NCI-H1092 (cell line): ENCODE measurements at places on chromosomes 2 and 18.

GRCh38 chr2:20122864-20123263, 71.4 kb upstream of the LAPTM4A start:
- no peak for DNase-seq

DNA sequence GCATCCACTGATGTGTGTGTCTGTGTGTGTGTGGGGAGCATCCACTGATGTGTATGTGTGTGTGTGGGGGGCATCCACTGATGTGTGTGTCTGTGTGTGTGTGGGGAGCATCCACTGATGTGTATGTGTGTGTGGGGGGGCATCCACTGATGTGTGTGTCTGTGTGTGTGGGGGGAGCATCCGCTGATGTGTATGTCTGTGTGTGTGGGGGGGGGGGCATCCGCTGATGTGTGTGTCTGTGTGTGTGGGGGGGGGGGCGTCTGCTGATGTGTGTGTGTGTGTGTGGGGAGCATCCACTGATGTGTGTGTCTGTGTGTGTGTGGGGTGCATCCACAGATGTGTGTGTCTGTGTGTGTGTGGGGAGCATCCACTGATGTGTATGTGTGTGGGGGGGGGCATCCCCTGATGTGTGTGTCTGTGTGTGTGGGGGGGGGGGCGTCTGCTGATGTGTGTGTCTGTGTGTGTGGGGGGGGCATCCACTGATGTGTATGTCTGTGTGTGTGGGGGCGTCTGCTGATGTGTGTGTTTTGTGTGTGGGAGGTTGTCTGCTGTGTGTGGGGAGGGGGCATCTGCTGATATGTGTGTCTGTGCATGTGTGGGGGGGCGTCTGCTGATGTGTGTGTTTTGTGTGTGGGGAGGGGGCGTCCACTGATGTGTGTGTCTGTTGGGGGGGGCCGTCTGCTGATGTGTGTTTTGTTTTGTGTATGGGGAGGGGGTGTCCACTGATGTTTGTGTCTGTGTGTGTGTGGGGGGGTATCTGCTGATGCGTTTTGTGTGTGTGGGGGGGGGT, 125.9 kb downstream of the NFATC1 start:
- no peak for DNase-seq

DNA sequence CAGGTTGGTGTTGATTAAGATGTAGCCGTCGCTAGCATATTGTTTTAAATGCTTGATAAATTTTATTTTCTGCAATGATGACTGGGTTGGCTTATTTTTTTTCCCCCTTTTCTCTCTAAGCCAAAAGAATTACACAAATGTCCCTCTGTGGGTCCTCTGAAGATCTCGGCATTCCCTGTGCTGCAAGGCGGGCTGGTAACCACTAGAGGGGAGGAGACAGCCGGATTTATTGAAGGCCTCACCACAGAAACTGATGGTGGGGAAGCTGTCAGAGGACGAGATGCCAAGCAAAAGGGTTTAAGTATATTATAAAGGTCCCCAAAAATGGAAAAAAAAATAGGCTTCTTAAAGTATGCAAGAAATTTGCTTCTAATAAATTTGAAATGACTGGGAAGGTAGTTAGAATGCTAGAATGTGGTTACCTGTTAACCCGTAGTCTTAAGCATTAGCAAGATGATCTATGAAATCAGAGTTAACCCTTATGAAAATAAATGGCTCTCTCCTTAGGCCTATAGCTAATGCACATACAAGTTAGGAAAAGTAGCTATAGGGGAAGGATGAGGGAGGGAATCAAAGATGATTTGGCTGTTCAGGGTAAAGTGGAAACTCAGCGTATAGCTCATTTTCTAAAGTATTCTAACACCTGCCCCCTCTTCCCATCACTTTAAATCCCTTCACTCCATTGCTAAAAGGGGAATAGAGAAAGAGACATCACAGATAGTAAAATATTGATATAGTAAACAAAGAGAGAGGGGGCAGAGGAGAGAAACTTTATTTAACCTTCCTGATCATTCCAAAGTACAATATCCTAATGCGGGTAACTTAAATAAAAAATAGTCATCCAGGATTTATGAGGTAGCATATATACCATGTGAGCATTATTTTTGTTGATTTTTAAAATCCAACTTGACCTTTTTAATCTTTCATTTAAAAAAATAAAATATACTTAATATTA, 894.5 kb upstream of the POU3F3 start:
- DNase-seq: peak; percentile 30

DNA sequence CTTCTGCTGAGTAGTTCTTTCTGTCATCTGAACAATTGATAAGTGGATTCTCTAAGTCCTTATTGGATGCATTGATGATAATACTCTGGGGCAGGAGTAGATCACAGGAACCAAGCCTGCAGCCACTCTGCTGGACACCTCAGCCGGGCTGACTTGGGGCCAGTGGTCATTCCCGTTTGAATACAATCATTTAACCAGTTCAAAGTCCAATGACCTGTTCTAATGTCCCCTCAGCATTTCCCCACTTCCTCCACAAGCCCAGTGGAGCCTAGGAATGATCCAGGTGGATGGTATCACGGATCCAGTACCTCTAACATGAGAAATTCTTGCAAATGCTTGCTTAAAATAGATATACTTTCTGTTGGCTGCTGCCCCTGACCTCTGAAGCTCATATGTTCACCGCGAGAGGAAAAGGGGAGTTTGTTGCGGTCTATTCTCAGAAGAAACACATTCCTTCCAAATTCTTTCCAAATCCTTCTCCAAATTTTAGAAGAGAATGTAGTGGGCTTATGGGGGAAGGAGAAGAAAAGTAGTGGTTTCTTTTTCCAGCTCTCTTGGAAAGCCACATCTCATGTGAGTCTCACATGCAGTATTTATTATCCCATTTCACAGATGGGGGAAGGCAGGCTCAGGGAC, 170.9 kb downstream of the INHBB start:
- no peak for DNase-seq

DNA sequence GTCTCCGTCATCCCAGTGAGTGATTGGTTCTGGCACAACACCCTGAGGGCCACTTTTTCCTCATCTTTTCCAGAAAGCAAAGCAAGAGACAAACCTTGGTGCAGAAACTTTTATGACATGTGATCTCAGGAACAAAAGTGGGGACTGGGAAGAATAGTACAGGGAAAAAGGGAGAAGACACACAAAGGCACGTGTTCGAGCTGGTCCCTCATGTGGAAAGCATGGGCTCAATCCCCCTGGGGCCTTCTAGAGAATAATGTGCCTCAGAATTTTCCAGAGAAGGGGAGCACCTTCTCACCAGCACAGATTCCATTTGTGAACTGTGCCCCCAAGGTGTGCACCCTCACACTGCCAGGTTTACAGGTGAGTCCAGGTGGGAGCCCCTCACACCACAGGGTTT, 312.6 kb downstream of the FBXO15 start:
- no peak for DNase-seq

DNA sequence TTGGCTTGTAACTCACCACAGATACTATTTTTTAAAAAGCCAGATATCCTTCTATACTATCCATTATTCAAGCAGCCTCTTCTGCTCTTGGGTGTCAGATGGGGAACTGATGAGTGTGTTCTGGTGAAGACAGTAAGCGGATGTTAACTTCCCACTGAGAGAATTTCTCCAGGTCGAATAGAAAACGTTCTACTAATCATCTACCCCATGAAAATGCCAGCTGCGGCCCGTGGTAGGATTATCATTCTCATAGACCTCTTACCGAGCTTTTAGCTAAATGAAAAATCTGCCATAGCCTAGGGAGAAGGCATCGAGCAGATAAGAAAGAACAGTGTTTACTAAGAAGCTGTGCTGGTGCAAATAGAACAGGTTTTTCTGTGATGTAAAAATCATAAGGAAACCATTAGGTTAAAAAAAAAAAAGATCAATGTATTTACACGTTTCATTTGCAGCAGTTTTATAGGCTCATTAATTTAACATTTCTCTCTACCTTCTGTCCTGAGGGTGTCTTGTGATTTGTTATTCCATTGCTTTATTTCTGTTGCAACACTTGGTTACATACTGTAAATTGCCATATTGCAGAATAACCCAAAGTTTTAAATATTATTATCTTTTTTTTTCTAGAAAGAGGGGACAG, 1521.5 kb upstream of the ZEB2 start:
- no peak for DNase-seq

DNA sequence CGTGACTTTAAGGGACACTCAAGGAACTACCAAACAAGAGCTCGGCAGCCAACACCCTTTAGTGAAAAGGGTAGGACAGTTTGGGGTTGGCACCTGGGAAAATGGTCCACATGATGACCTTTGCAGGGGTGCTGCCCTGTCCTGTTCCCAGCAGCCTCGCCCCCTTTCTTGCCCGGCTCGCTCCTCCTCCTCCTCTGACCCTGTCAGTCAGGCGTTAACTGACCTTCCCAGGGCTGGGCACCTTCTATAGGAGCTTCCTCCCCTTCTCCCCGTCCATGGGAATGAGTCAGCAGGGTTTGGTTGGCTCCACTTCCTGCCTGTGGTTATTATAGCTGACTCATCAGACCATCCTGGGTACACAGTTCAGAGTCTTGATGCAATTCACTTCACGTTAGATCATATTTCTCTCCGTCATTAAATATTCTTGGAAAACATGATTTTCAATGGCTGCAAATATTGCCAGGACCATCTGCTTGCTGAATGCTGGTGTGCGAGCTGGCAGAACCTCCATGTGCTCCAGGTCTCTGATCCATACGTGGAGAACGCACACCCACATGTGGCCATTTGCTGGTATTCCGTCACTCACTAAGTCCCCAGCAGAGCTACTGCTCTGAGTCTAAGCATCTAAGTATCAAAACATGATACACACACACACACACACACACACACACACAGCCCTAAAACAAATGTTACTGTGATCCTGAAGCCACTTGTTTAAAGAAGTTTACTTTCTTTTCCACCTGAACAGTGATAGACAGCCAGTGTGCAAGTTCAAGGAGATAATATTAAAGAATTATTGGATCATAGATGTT, 185.0 kb downstream of the ANAPC1 start:
- no peak for DNase-seq

GRCh38 chr2:121887513-121888188, 132.2 kb downstream of the TSN start:
- no peak for DNase-seq

DNA sequence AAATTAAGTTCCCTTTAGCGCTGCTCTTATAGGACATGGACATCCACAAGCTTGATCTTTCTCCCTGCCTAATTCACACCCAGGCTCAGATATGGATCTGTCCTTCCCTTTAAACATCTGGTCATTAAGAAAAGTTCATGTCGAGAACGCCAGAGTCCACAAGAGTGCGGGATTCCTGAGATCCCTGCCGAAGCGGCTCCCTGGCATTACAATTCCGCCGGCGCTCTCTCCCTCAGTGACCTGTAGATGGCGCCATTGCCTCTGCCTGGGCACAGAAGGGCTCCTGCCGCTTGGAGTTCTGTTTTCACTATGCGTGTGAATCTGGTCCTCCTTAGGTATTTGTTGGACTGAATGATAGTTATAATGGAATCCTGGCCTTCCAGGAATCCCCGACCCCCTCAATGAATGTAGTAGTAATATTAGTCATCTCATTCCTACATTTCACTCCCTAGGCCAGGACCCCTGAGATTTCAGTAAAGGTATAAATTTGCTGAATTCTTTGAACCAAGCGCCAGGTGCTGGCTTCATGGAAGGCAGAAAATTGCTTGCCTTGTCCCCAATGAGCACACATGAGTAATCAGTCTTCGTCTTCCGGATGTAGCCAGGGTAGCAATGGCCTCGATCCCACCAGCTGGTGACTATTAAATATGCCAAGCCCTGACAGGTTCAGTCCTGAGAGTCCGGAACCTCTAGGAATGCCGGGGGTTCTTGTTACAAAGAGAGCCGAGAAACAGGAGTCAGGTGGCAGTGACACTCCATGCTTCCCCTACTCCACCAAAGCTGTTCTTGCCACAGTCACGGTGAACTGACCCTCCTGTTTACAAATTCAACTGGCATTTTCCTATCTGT, 26.4 kb upstream of the CD207 start:
- peak; percentile 34 for DNase-seq

DNA sequence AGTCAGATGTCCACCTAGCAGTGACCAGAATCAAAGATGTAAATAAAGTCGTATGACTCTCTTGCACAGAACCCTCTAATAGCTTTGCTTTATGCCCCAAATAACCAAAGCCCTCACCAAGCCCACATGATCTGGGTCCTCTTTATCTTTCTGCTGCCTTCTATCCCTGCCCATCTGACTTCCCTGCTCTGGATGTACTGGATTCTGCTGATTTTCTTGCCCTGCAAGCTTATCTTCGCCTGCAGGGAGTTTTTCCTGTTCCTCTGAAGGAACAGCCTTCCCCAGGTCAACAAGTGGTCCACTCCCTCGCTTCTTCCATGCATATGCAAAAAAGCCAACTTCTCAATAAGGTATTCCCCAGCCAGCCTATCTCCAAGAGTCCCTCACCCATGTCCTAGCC, 18.7 kb downstream of the IL36B start:
- DNase-seq: no peak

- DNase-seq: no peak
Measured at GRCh38 chr18:8097399-8097798, 511.8 kb upstream of the RAB12 start.

- no peak for DNase-seq
Measured at GRCh38 chr2:128488434-128488833, 169.8 kb upstream of the HS6ST1 start.

- DNase-seq: no peak
Measured at GRCh38 chr2:204015118-204015843, 78.7 kb downstream of the ICOS start.

- DNase-seq: no peak
Measured at GRCh38 chr2:121575800-121576199, 45.1 kb downstream of the RNU4ATAC start.

DNA sequence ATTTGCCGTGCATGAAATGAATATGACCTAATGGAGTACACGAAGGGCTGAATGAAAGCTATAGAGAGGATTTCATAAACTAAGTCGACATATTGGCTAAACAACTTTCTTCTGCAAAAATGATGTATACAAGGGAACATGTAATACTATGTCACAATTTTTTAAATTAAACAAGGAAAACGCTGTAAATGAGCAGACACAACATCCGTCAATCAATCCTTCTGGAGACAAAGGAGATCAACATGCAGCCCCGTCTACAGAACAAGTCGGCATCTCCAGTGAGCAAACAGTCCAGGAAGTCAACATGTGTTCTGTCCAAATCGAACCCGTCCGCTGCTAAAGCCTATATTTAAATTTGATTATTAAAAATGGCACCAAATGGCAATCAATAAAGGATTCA, 180.8 kb downstream of the TCF4 start:
- DNase-seq: peak; percentile 33

DNA sequence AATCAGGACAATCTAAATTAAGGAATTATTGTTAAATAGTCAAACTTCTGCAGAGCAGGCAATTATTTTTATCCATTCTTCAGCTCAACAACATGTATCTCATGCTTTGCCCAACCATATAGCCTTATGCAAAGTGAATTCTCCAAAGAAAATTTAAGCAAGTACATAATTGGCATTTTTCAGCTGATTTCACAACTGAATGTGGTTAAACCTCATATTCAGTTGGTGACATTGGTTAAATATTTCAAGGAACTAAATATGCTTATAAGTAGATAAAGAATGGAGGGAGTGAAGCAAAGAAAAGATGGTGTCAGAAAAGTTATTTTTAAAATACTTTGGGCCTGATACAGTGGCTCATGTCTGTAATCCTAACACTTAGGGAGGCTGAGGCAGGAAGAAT, 816.2 kb downstream of the NRXN1 start:
- no peak for DNase-seq

GRCh38 chr2:26067980-26068507, 34.2 kb downstream of the RAB10 start:
- no peak for DNase-seq

- no peak for DNase-seq
Measured at GRCh38 chr2:165013944-165014619, 58.8 kb upstream of the SLC38A11 start.
